ENCODE measurements at places on chromosomes 7 and 10.

- DNase-seq = no peak
Measured at GRCh38 chr7:16647435-16647960, 1.5 kb downstream of the BZW2 start.

DNA sequence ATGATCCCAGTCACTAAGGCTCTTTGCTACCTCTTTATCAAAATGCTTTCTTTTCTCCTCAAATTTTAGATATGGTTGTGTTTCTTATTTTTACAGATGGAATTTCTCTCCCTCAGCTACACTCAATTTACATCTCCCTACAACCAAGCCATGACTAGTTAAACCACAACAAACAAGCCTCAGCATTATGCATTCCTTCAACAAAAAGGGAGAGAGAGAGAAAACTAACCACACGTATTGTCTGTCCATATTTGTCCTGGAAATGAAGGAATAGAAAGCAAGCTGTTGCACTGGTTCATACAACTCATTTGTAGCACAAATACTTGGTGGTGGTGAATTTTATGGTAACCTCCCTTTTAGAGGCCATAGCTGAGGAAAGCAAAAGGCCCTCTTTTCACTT, 286.4 kb downstream of the AHR start:
- DNase-seq = no peak

DNA sequence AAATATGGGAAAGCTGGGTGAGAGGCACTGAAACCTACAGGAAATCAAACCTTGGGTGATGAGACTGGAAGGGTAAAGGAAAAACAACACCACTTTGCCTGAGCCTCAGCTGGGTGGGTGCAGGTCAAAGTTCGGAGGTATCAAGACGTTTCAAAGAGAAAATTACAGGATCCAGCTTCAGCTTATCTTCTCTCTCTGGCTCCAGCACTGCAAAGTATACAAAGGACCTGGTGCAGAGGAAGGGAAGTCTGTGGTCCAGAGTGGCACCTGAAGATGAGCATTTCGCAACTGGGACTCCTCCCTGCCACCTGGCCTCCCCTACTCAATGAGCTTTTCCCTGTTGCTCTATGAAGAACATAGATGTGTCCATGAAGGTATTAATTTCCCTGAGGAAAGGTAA, 6.4 kb upstream of the FXYD4 start:
- no peak for DNase-seq

DNA sequence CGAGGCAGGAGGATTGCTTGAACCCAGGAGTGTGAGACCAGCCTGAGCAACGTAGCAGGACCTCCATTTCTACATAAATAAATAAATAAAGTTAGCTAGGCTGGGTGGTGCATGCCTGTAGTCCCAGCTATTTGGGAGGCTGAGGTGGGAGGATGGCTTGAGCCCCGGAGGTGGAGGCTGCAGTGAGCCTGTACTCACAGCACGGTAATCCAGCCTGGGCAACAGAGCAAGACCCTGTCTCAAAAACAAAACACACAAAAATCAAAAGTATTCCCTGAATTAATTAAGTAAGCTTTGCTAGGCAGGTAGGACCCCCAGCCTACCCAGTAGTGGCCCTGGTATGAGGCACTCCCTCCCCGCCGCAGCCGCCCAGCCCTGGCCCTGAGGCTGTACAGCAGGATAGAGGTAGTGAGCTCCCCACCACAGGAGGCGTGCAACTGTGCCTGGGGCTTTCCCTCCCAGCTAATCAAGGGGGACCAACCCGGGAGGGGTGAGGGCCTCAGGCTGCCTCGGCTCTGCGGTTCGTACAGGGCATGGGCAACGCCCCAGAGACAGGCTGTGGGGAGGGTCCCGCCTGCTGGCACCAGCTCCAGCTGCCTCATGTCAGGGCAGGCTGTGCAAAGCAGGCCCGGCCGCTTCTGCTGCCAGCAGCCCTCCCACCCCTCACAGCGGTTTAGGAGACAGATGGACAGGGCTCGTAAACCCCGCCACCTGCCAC, 1.0 kb upstream of the CYP2W1 start:
- no peak for DNase-seq

DNA sequence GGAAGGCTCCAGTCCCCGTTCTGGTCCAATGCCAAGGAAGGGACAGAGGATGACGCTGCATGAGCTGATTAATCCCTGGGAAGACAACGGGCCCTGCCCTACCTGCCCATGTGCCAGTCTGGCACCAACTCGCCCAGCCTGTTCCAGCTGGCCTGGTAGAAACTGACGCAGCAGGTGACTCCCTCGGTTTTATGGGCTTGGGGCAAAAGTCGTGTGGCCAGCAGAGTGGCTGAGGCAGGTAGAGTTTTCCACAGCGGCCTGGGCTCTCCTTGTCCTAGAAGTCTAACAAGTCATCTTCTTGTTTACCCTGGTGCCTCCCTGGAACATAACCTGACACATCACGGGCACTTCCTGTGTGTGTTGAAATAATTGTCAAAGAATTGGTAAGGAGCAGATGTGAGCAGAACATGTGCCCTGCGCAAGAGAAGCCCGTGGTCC, 20.4 kb upstream of the LMTK2 start:
- DNase-seq = no peak

DNA sequence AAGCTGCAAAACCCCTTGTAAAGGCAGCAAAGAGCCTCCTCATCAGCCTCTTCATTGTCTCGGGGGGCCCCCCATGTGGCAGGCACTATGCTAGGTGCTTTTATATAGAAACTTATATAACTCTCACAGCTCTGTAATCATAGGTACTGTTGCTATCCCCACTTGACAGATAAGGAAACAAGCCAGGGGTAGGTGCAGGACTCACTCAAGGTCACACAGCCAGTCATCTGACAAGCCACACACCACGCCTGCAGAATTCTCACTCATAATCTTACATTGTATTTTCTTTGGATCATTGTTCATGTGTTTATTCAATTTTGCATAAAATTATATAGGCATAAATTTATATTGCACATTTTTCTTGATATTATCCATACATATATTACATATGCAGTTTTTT, 165.4 kb downstream of the PPP1R17 start:
- no peak for DNase-seq

DNA sequence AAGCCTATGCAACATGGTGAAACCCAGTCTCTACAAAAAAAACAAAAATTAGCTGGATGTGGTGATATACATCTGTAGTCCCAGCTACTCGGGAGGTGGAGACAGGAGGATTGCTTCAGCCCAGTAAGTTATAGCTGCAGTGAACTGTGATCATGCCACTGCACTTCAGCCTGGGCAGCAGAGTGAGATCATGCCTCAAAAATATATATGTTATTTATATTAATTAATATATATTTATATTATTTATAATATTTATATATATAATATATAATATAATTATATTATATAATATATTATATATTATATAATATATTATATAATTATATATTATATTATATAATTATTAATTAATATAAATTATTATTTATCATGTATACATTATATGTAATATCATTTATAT, 1158.4 kb upstream of the AUTS2 start:
- no peak for DNase-seq

DNA sequence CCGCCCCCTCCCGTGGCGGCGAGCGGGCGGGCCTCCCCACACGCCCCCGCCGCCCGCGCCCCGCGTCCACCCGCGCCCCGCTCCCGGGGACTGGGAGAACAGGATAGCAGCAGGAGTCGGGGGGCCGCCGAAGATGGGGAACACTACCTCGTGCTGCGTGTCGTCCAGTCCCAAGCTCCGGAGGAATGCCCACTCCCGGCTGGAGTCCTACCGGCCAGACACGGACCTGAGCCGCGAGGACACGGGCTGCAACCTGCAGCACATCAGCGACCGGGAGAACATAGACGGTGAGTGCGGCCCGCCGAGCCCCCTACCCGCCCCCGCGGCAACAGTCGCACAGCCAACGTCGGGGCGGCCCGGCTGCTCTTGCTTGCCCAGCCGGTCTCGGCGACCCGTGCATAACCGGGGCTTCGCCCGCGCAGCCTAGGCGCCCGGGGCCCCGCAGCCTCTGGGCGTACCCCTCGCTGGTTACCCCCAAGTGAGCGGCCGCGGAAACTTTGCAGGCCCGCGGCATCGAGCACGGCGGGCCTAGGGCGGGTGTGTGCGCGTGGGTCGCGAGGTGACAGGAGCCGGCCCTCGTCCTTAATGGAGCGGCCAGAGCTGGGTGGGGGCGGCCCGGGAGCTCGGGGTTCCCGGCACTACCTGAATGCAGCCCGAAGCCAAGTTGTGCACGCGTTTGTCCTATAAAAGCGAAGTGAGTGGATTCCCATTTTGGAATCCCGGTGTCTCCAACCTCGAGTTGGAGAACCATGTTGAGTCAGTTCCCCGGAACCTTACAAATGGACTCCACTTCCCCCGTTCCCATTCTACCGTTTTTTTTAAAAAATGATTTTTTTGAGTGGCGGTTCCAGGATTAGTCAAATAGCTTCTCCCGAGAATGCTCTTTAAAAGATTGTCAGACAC, 863 bp downstream of the CCNY start:
- DNase-seq = no peak

GRCh38 chr7:104469166-104469820, 140.9 kb downstream of the LHFPL3 start:
- no peak for DNase-seq

DNA sequence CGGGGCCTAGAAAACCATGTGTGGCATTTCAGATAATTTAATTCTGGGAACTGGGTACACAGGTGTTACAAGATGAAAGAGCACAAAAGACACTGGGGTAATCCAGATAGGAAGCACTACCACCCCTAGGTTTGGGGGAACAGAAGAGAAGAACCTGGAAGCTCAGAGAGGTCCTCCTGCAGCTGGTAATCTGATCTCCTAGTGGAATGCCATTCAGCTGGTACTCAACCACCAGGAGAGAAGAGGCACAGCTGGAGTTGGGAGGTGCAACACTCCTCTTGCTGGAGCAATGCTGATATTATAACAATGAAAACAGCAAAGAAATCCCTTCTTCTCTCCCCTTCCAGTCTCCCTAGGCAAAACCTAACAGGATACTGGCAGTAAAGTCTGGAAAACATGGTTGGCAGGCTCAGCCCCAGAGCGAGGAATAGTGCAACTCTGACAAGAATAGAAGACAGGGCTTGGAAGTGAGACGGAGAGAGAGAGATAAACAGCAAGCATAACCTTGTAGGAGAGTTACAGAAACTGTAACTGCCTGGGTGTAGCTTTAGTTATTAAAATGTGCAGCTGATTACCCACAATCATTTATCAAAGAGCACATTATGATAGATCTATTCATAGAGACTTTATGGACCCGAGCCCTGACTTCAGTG, 35.0 kb downstream of the NRF1 start:
- DNase-seq = no peak

GRCh38 chr7:12862146-12862545, 174.7 kb downstream of the ARL4A start:
- DNase-seq = no peak

- no peak for DNase-seq
Measured at GRCh38 chr7:133026210-133026859, 55.6 kb downstream of the CHCHD3 start.

GRCh38 chr7:133682364-133683181, 429.7 kb downstream of the EXOC4 start:
- no peak for DNase-seq

DNA sequence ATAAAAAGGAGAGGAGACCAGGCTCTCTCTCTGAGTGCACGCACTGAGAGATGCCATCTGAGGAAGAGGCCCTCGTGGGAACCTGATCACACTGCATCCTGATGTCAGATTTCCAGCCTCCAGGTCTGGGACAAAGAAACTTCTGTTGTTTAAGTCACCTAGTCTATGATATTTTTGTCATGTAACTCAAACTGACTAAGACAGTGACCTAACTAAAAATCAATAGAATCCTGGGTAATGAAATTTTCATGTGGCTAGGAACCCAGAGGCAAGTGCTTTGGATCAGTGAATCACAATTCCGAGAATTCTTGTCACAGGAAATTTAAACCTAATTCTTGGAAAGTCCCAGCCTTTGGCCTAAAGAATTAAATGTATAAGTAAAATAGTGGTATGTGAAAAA, 107.7 kb downstream of the SLC16A9 start:
- no peak for DNase-seq

DNA sequence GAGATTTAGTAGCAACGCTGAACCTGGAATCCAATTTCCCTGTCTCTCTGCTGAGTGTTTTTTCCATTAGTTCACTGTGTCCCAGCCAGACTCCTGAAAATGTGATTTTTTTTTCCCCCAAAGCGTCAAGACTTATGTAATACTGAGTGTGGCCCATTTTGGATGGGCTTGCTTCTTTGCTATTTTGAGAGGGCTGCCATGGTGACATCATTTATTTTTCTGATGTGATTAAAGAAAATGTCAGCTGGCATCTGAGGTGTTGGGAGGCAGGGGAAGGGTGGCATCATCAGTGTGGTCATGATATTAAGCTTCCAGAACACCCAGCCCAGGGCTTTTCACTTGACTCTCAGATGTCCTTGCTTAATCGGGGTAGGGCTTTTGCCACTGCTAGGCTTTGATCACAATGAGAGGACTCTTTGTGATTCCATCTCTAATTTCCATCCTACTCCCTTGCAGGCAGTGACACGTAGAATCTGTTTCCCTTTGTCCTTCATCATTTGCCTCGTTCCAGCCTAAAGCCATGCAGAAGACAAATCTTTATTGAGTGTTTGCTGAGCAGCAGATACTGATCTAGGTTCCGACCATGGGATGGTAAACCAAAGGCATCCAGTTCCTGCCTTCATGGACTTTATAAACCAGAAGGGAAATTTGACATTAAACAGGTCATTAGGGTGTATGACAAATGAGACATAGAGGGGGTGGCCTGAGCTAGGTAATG, 7.4 kb downstream of the ZNF365 start:
- DNase-seq = no peak

DNA sequence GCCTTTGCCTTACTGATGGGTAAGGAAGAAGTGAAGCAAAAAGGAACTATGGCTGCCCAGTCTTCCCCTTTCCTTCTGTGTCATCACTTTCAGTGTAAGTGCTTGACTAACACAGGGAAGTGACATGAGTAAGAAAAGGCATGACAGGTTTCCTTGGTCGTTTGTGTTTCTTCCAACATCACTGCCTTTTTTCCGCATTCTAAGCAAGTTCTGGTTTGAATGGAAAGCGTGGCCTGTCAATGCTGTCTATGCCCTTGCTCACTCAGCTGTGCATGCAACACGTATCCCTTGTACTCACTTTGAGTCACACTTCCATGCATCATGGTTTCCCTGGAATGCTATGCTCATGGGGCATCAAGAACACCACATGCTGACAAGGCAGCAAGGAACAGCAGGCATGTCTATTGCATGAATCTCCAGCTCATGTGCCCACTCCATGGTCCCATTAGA, 111.8 kb downstream of the OAT start:
- no peak for DNase-seq

- no peak for DNase-seq
Measured at GRCh38 chr10:78925800-78926319, 142.9 kb upstream of the ZMIZ1 start.

DNA sequence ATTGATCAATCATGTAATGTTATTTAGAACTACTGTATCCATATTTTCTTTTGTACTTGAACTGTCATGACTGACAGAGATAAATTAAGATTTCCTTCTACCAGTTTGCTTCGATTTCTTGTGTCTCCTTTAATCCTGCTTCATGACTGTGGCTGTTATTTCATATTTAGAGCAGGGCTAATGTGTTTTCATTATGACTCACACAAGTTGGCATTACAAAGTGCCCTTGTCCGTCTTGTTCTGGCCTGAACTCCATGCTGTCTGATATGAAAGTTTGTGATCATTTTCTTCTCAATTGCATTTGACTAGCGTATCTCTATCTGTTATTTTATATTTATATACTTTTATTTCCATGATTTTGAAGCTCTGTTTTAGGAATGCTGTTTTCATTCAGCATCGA, 344.1 kb upstream of the PRKCQ start:
- DNase-seq = no peak

All from mesothelial cell of epicardium (in vitro differentiated cells).